ENCODE measurements at places on chromosomes 5 and 9.

DNA sequence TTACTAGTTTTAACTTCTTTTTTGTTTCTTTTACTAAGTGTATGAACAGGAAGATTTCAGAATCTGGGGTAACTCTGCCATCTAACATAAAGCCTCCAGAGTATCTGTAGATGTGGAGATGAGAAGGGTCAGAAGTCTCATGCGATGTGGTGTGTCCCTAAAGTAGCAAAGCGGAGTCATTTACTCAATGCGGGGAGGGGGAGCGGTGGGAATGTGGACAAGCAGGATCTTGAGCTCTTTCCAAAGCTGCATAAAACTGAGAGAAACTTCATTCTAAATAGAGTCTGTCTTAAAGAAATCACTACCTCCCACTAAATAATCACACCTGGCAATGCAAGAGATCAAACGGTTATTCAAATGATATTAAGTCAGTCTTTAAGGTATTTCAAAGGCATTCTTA is 92.4 kb downstream of the MED27 start:
- DNase-seq = no peak

- no peak for DNase-seq
Observed at GRCh38 chr5:109161914-109162683, 247.7 kb downstream of the PJA2 start.

DNA sequence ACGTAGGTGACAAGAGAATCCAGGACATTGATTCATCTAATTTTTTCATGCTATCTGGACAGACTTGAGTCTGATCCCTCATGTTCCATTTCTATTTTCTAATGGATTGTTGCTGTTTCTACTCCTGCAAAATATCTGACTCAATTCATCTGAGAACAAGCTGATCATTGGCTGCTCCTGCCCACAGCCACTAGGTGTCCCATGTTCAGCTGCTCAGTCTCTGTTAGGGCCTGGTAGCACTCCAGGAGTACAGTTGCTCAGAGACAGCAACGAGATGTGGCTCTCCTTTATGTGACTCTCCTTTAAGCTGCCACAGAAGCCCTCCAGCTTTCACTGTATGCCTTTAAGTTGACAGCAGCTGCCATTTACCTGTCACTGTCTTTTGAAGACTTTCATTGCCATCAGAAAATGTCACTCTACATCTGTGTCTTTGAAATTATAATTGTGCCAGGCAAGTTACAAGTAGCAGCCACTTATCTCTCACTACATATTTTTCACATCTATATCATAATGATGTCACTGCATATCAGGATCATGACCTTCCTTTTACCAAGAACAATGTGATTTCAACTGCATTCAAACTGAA is 1944.2 kb upstream of the NUDT12 start:
- DNase-seq = peak; percentile 9

DNA sequence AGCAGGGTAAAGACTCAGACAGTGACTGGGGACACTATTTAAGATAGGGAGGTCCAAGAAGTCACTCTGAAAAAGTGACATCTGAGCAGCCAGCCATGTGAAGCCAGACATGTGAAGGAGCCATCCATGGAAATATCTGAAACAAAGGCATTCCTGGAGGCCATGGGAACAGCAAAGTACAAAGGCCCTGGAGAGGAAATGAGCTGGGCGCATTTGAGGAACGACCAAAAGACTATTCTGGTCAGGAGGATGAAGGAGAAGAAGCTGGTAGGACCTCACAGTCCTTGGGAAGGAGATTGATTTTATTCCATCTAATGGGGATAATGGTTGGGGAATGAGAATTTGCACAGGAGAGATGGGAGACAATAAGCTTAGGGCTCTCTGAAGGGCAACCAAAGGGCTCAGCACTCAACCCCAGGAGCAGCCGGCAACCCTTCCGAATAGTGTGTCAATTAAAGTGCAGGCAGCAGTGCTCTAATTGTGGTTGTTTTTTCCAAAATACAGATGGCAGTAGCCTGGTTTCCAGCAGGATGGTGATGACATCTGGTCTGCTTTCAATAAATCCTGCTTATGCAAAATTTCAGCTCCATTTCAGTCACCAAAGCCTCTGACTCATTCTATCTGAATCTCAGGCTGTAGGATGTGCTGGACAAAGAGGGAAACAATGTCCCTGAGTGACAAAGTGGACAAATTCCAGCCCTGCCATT is 26.7 kb downstream of the FOXI1 start:
- peak; percentile 37 for DNase-seq

DNA sequence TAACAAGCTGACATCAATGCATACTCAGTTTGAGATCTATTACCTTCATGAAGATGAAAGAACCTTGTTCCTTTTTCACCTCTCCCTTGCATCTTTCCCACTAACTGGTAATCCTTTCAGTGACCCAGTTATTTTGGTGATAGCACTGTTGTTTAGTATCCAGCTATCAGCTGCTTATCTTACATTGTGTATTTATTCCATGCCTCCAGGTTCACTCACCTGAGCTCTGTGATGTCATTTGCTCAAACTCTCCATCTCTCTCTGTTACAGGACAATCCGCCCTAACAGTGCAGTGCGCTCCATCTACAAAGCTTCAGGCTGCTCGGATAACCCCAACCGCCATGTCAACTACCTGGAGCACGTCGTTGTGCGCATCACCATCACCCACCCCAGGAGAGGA is 235.5 kb downstream of the RFK start:
- no peak for DNase-seq

GRCh38 chr9:89765211-89765946 is 160.6 kb downstream of the GADD45G start:
- no peak for DNase-seq

DNA sequence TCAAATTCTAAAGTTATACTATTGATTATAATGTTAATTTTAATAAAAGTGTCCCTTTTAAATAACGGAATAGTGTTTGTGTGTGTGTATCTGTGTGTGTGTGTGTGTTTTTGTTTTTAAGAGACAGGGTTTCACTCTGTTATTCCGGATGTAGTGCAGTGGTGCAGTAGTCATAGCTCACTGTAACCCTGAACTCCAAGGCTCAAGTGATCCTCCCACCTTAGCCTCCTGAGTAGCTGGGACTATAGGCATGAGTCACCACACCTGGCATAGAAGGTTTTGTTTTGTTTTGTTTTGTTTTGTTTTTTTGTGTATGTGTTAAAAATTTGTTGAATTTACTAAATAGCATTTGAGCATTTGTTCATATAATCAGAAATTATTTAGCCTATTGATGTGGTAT is 64.6 kb downstream of the YTHDC2 start:
- DNase-seq = no peak

DNA sequence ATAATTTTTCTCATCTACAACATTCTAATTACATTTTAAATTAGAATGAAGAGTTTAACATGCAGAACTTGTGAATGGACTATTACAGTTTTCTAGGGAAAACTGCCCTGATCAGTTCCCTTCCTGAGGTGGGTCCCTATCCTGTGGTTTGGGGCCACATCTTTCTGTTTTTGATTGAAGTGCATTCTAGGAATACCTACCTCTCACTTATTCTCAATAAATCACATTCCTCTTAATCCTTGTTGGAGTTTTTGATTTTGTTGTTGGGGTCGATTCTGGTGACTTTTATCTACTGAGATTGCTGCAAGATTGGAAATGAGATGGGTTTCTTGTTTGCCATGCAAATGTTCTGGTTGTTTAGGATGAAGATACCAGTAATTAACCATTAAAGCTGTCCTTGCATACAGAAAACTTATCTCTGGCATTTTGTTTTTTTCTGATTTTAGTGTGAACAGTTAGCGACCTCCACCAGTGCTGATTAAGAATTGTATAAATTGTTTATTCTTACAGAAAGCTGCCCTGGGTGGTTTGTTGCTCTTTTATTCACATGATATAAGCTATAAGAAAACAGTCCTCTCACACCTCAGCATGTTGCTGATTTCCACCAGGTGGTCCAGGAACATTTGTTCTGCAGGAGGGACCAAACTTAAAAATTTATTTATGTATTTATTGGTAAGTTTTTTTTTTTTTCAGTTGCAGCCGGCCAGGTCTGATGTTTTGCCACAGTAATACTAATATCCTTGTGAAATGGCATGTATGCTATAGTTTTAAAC is 269.9 kb downstream of the FANCC start:
- DNase-seq = no peak

DNA sequence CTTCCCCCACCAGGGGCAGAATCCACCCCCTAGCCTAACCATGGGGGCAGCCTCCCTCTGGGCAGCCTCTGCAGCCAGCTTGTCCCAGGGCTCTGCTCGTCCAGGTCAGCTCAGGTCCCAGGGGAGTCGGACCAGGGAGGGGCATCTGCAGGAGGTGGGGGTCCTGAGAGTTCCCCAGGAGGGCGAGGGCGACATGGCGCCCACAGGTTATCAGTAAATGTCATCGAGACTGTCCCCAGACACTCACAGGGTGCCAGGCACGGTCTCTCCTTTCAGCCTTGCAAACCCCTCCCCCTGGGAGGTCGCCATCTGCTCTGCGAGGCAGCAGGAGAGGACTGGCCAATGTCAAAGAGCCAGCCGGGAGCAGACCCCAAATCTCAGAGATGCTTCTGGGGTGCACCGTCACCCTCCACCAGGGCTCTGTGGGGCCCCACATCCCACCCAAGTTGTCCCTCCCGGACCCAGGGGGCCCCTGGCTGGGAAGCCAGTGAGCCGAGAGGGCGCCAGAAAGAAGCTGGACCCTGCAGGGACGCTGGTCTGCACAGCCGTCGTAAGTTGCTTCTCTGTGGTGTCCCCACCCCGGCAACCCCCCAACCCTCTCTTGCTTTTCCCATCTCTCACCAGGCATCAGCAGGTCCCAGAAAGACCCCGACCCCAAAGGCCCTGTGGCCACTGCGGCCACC is 69.3 kb downstream of the NTNG2 start:
- no peak for DNase-seq

DNA sequence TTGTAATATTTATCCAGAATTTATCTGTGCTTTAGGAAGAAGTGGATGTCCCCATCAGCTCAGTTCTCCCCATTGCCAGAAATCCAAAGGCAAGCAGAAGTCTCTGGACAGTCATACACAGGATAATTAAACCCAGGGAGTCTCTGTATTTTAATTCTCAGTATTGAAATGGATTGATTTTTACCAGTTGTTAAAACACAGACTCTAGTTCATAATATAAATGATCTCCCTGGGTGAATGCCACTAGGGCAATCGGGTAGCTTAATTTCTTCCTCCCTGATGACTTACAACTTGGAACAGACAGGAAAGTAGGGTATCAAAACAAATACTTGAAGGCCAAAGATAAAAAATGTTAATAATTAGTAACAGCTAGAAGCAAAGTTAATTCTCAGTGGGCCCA is 66.5 kb upstream of the DAP start:
- no peak for DNase-seq

DNA sequence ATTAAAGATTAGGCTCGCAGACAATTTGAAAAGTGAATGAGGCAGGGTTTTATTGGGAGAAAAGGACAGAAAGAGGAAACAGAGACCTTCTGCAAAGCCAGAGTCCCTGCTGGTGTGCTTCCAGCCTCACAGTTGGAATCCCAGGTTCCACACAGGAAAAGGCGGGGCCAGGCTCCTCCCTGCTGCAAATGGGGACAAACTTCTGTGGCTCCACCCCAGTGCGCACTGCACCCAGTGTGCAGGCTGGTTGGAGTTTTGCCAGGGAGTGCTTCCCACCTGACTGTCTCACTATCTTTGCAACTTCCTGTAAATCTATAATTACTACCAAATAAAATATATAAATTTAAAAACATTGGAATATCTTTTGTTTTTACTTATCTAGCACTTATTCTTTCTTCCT is 386.0 kb upstream of the GRIN3A start:
- no peak for DNase-seq

DNA sequence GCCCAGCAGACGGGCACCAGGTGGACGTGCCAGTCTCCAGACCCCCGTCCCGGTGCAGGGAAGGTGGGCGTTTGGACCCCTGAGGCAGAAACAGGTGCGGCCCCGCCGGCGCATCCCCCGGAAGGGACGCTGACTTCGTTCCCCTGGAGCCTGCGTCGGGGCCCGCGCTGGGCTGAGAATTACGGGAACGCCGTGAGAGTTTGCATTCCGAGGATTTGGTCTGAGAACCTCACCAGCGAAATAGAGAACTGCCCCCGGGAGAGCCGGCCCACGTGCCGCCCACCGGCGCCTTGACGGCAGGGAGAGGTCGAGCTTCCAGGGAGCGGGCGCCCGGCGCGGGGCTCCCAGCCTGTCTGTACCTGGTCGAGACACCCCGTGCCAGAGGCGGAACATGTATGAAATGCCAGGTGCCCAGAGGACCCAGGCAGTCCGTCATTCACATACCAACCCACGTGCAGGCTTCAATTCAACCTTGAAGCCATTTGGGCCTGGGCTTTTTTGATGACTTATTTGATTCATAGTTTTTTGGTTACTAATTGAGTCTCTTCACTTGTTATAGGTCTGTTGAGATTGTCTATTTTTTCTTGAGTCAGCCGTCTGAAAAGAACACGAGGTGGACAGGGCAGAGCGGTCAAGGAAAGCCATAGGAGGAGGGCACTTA is 877 bp upstream of the CAMSAP1 start:
- no peak for DNase-seq

- DNase-seq = no peak
Observed at GRCh38 chr9:136304981-136305380, 1.1 kb upstream of the CCDC187 start.

DNA sequence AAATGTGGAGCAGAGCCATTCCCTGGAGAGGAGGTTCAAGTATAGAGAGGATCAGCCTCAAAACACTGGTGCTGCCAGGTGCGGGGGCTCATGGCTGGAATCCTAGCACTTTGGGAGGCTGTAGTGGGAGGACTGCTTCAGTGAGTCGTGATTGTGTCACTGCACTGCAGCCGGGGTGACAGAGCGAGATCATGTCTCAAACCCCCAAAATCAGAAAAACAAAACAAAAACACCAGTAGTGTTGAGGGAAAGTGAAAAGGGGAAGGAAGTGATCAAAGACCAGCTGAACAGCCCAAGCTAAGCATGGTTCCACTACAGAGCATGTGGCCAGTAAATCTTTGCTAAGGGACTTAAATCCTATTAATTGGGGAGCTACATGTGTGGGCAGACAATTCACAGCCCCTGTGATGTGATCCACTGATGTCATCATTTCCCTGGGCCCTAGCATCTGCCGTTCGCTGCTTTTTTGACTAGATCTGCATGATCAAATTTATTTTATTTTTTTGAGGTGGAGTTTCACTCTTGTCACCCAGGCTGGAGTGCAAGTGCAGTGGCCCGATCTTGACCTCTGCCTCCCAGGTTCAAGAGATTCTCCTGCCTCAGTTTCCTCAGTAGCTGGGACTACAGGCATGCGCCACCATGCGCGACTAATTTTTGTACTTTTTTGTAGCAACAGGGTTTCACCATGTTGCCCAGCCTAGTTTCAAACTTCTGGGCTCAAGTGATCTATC is 2.7 kb upstream of the PCBD2 start:
- no peak for DNase-seq

DNA sequence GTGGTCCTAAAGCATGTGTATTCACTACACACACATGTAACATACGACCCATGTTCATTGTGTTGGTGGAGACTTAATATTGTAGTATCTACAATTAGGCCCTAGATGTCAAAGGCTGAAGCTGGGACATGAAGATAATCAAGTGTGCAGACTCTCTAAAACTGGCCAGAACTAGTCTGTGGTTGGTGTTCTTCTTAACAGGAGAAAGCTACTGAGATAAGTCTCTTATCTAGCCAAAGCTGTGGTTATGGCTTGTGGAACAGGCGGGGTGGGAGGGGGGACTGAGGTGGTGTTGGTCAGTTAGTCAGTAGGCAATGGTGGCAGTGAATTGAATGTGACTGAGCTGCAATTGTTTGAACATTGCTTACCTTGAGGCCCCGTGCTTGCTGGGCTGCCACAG is 112.7 kb upstream of the SLC24A2 start:
- DNase-seq = no peak
